ENCODE measurements at places on chromosomes 7 and 10. TPM values are rescaled to one million over a fixed set of nuclear protein-coding genes. Genes with fewer than 3 reads are reported as not detected.
A peak's percentile ranks its signal among the peaks of the same experiment; 100 is the strongest.

- H3K4me1 ChIP-seq: no peaks in the 10 kb centered on the region
- no peak for DNase-seq
- H3K27me3 ChIP-seq: no peaks in the 10 kb centered on the region
- H3K4me3 ChIP-seq: no peak overlapping the region
- no peak overlapping the region for H3K27ac ChIP-seq
These were observed 253.1 kb upstream of the IGFBP3 start for GRCh38 chr7:46174196-46174580.

GRCh38 chr7:29033584-29033983, 75.5 kb upstream of the TRIL start:
- no peak overlapping the region for H3K27ac ChIP-seq
- no peak for DNase-seq
- H3K4me3 ChIP-seq: no peak overlapping the region
- H3K36me3 ChIP-seq: no peaks in the 10 kb centered on the region
- H3K4me1 ChIP-seq: peaks cover 8% of the 10 kb centered on the region

DNA sequence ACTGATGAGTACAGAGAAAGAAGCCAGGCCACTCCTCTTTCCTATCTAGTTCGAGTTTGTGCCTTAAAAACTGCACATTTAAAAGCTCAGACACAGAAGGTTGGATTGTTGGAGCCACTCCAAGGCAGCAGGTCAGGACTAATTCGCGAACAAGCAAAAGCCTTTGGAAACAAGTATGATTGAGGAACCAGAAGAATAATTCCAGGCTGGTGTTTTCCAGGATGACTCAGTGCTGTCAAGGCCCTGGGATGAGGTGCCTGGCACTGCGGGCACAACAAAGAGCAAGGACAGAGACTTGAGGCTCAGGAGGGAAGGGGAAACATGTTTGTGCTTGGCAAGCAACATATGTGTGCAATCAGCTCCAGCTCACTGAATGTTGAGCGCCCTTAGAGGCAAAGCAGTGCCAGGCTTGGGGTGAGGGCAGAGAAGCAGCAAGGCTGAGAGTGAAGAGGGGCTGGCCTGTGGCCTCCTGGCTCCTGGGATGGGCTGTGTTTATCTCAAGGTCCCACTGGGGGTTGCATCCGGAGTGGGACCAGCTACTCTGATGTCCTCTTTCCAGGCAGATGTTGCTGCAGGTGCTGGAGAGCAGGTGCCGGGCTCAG, 44.1 kb downstream of the VSTM4 start:
- H3K36me3 ChIP-seq: no peaks in the 10 kb centered on the region
- H3K27ac ChIP-seq: no peak overlapping the region
- no peak overlapping the region for H3K4me3 ChIP-seq
- H3K4me1 ChIP-seq: no peaks in the 10 kb centered on the region
- H3K27me3 ChIP-seq: no peaks in the 10 kb centered on the region

DNA sequence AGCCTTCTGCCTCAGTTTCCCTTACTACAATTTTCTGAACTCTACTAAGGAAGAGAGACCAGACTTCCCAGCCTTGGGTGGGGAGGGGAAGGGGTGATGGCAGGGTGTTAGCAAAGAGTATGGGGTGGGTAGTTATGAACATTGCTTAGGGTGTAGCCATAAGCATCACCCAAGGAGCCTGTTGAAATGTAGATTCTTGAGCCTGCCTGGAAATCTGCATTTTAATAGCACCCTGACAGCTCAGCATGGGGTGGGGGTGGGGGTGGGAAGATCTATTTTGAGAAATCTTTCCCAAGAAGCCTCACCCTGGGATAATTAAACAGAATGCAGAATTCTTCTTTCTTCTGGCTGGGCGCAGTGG, 164.8 kb downstream of the NRF1 start:
- peak overlapping the region; percentile 88 for H3K27ac ChIP-seq
- H3K4me1 ChIP-seq: peaks cover 23% of the 10 kb centered on the region
- no peak for DNase-seq
- peaks cover 39% of the 10 kb centered on the region for H3K27me3 ChIP-seq

DNA sequence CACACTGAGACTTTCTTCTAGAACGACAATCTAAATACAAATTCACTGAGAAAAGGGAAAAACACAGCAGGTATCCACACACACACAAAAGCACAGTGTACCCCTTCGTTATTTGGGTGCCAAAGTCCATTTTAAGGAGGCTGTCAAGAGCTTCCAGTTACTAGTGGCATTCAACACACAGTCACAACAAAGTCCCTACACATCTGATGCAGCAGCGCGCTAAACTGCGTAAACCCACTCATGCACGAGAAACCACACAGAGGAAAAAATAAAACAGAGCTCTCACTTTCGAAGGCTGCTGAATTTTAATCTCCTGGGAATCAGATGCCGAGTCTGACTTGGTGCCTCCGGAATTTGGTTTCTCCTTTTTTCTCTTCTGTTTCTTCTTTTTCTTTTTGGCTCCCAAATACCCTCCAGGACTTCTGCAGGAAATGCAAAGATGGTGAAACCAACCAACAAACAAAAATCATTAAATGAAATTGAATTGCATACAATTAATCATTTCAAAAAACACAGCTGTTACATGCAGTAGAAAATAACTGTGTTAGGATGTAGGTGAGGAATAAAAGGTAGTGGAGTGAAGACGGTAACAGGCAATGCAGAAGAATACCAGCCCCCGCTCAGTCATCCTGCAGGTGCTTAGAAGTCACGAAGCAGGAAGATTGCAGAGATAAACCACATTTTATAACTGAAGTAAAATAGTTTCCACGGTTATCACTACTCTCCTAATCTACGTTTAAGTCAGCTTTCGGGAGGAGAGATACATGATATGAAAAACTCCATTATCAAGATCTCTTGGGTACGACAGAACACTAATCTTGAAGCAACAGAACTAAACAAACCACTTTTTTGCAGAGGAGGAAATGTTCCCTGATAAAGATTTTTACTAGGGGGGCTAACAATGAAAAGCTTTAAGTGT, 27.1 kb downstream of the NMT2 start:
- peak overlapping the region; percentile 66 for H3K4me3 ChIP-seq
- peak overlapping the region; percentile 79 for H3K27ac ChIP-seq
- no peak for DNase-seq
- H3K36me3 ChIP-seq: peaks cover 4% of the 10 kb centered on the region

Gene WAPL
- 33.4 TPM for total RNA-seq

DNA sequence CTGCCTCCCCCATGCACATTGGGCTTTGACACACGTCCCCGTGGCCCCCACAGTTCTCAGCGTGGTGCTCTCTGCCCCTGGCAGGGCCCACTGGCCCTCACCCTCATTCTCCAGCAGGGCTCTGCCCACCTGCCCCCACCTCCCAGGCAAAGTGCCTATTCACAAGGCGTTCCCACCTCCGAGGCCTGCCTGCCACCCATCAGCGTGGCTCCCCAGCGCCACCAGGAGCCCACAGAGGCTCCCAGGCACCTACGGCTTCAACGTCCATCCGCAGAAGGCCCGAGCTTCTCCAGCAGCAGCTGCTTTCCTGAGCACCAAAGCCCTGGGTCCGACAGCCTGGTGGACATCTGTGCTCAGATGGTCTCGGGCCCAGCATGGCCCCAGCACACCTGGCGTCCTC, 211.8 kb upstream of the PPP2R2D start:
- H3K36me3 ChIP-seq: peaks cover 5% of the 10 kb centered on the region
- no peak overlapping the region for H3K4me3 ChIP-seq
- peaks cover 10% of the 10 kb centered on the region for H3K27me3 ChIP-seq
- H3K27ac ChIP-seq: no peak overlapping the region

Gene CHAT
- total RNA-seq: 15.4 TPM

DNA sequence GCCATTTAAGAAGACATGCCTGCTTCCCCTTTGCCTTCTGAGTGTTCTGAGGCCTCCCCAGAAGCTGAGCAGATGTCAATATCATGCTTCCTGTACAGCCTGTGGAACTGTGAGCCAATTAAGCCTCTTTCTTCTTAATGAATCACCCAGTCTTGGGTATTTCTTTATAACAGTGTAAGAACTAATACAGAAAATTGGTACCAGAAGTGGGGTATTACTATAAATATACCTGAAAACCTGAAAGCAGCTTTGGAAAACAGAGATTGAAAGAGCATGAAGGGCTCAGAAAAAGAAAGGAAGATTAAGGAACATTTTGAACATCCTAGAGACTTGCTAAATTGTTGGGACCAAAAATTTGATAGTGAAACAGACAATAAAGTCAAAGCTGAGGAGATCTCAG, 12.0 kb upstream of the RNF32 start:
- H3K4me1 ChIP-seq: peaks cover 1% of the 10 kb centered on the region
- no peak overlapping the region for H3K4me3 ChIP-seq
- no peak overlapping the region for H3K27ac ChIP-seq

GRCh38 chr7:36651404-36651803, 72.9 kb downstream of the AOAH start:
- no peaks in the 10 kb centered on the region for H3K36me3 ChIP-seq
- H3K4me3 ChIP-seq: no peak overlapping the region
- no peaks in the 10 kb centered on the region for H3K27me3 ChIP-seq
- peaks cover 24% of the 10 kb centered on the region for H3K4me1 ChIP-seq
- DNase-seq: no peak

- no peak overlapping the region for H3K4me3 ChIP-seq
- H3K27me3 ChIP-seq: no peaks in the 10 kb centered on the region
- no peaks in the 10 kb centered on the region for H3K4me1 ChIP-seq
- no peaks in the 10 kb centered on the region for H3K36me3 ChIP-seq
These were observed 85.7 kb downstream of the SUGCT start for GRCh38 chr7:40220421-40220911.

GRCh38 chr10:122665329-122665860, 34.3 kb downstream of the C10orf120 start:
- DNase-seq: no peak
- H3K27me3 ChIP-seq: no peaks in the 10 kb centered on the region
- H3K36me3 ChIP-seq: no peaks in the 10 kb centered on the region

GRCh38 chr10:54667136-54667535, 133.9 kb downstream of the PCDH15 start:
- no peak overlapping the region for H3K27ac ChIP-seq
- no peak for DNase-seq
- H3K27me3 ChIP-seq: no peaks in the 10 kb centered on the region
- peaks cover 7% of the 10 kb centered on the region for H3K4me1 ChIP-seq
